Central memory CD4-positive, alpha-beta T cell (primary cell): ENCODE measurements at places on chromosomes 6 and 20.
A peak's percentile ranks its signal among the peaks of the same experiment; 100 is the strongest.

- DNase-seq: no peak
Measured at GRCh38 chr6:153523390-153523789, 392.3 kb upstream of the RGS17 start.

GRCh38 chr6:107545763-107546162 lies 55.8 kb downstream of the SOBP start:
- DNase-seq: no peak

DNA sequence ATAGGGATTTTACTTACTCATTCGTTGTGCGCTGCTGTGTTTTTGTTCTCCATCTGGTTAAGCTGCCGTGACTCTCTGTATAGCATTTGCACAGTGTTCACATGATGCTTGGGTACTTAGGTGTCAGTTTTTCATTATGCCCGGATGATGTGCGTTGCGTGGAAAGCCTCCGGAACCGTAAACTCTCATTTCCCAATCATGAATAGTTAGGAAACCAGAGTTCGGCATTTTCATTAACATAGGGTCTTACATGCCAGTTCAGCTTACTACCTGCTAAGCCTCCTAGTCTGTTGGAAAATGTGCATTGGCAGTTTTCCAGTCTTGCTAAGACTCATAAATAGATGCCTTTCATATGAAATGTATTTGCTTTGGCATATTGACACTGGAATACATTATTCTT lies 483.4 kb upstream of the FLRT3 start:
- DNase-seq: no peak

DNA sequence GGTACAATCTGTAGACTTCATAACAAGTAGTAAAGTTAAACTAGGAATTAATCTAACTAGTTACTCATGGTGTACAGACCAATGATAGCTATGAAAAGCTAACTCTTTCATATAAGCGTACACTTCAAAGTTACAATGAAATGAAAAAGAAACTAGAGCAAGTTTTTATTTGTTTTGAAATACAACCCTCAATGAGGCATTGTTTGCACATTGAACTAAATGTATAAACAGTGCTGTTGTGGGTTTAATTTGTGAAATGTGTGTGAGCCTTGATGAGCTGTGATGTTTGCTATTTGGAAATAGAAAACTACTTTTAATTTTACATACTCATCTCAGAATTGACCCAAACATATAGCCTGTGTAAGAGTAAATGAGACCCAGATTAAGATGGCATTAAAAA lies 11.1 kb upstream of the EYA4 start:
- no peak for DNase-seq

GRCh38 chr6:15403094-15403755 lies 157.4 kb downstream of the JARID2 start:
- no peak for DNase-seq

GRCh38 chr6:113949499-113949898 lies 21.4 kb downstream of the HDAC2 start:
- no peak for DNase-seq

DNA sequence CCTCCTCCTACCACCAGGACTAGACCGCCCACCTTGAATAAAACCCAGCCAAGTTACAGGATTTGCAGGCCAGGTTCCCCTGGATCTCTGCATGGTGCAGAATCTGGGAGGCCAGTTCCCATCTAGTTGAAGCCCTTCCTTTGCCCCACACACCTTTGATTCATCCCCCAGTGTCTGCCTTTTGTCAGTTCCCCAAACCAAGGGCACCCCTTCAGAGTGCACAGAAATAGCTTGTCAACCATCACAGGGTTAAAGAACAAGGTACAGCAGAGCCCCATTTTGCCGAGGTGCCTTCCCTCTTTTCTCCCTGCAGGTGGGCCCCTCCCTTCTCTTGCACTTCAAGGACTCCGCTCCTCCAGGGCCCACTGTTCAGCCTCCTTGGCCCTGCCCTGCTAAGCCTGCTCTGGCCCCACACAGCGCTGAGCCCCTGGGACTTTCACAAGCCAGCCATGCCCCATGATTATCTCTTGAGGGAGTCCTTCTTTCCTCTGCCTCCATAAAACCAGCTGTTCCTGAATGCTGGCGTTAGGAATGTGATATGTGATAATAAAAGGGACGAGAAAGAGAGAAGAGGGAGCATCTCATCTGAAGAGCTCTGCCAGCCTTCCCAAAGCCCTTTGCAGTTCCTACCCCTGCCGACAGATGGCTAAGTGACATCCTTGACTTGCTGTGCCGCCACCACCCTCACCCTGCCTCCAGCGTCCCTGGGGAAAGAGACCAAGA lies 280.3 kb downstream of the CDC5L start:
- DNase-seq: peak; percentile 2

- DNase-seq: no peak
Measured at GRCh38 chr6:71279321-71279720, 9.3 kb upstream of the OGFRL1 start.
